DMS53 (cell line): ENCODE measurements at places on chromosomes 1 and 21.

DNA sequence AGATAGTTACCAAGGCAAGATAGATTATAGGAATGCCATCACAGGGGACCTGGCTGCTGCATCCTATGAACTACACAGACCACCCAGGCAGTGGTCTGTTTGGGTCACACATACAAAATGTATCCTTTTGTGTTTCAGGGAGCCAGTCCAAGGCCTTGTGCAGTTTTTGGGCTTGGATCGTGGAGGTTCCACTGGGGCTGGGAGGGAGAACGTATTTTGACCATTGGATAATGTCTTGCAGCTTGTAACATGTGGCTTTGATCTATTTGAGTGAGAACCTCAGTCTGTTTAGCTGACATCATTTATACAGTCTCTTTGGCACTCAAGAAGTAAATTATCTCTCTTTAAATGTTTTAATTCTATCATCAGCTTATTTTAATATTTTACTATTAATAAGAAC, 147.3 kb downstream of the DUSP10 start:
- no peak for DNase-seq

DNA sequence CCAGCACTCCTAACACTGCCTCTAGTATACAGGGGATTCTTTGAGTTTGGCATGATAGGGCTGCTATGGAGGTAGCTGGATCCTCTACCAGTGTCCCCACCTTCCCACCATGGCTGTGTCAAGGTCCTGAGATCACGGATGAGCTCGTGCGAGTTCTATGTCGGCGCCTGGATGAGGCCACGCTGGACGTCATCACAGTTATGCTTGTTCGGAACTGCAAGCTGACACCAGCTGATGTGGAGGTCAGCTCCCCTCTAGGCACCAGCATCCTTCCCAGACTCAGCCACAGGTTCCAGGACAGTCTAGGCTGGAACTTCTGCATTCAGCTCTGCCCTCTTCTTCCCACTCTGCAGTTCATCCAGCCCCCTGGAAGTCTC, 15.2 kb downstream of the HYI start:
- no peak for DNase-seq

DNA sequence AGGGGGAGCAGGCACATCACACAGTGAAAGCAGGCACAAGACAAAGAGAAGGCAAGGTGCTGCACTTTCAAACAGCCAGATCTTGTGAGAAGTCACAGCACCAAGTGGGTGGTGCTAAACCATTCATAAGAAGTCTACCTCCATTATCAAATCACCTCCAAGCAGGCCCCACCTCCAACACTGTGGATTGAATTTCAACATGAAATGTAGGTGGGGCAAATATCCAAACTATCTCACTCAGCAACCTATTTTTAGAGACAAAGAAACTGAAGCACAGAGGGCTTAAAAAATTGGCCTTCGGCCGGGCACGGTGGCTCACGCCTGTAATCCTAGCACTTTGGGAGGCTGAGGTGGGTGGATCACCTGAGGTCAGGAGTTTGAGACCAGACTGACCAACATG, 90.4 kb downstream of the UBE2U start:
- no peak for DNase-seq

DNA sequence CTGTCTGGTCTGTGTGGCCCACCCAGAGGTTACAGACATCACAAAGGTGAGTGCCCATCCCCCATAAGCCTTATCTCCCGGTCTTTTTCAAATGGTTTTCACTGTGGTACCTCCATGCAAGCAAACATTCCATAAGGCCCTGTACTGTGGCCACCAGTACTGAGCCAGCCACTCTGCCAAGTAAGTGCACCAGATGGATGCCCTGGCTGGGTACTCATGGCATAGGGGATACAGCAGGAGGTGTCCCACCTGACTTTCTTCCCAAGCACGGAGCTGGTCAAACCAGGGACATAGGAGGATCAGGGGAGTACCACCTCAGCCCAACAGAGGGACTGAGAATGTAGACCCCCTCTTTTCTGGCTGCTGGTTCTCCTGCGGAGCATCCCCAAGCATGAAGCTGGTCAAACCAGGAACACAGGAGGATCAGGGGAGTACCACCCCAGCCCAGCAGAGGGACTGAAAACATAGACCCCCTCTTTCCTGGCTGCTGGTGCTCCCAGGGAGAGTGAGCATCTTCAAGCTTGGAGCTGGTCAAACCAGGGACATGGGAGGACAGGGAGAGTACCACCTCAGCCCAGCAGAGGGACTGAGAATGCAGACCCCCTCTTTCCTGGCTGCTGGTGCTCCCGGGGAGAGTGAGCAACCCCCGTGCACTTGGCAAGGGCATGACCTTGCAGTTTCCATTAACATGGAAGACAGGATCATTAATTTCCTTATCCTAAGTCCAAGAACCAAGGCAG, 81.8 kb upstream of the KLHDC7A start:
- DNase-seq: no peak

DNA sequence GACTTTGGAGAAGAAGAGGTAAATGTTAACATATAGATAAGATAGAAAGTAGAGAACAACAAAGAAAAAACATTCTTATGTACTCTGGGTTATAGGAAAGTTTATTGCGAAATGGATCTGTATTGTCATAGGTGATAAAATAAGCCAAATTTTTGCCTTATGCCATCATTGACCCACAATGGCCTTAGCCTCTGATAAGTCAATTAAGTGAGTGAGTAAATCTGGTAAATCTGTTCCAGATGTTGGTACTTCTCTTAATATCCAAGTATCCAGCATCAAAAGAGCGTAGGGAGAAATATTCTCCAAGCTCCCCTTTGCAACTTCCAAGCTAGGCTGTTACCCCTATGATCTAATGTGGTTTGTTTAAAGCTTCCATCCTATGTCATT, 38.3 kb upstream of the CLCA4 start:
- no peak for DNase-seq

DNA sequence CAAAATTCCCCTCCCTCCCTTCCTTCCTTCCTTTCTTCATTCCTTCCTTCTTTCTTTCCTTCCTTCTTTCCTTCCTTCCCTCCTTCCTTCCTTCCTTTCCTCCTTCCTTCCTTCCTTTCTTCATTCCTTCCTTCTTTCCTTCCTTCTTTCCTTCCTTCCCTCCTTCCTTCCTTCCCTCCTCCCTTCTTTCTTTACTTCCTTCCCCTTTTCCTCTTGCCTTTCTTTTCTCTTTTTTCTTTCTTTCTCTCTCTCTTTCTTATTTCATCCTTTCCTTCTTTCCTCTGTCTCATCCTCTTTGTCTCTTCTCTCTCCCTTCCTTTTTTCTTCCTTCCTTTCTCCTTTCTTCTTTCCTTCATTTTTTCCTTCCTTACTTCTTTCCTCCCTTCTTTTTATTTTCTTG, 171.9 kb upstream of the BRINP3 start:
- DNase-seq: no peak

DNA sequence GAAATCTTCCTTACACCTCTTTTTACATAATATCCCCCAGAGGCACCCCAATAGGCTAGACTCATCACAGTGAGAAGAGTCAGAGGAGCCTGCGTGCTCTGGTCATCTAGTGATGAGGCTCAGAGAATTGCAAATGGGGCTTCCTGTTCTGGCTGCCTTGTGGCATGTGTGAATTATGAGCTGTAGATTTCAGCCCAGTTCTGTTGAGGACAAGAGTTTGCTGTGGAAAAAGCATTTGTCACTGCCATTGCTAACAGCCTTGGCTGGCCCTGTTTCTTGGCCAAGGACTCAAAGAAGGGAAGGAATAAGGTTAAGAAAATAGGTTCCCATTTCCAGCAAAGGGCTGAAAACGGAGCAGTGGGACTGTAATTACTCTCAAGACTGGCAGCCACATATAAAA, 30.7 kb downstream of the MRAP start:
- DNase-seq: no peak

- no peak for DNase-seq
These were observed 130.1 kb upstream of the SOD1 start for GRCh38 chr21:31529406-31529805.

DNA sequence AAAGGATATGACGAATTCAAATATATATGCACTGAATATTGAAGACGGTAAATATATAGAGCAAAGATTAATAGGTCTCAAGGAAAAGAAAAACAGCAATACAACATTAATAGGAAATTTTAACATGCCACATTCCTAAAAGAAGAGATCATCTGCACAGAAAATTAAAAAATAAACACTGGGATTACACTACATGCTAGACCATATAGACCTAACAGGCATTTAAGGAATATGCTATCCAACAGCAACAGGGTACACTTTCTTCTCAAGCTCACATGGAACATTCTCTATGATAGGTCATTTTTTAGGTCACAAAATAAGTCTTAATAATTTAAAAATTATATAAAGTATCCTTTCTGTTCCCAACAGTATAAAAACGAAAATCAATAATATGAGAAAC, 1038.3 kb downstream of the KCNT2 start:
- no peak for DNase-seq

DNA sequence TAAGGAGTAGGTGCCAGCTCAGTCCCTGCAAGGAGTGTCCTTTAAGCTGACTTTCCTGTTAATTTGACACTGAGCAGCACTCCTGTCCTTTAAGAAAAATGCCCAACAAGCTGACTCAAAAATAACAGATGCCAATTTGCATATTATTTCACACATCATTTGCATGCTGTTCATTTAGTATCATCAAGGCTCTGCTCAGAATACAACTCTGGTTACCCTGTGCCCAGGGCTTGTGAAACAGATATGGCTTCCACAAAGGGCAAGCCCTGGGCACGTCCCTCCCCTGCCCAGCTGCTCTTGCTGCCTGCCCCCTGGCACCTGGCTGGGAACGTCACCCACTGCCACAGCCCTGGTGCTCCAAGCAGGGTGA, 10.3 kb downstream of the KCNN3 start:
- no peak for DNase-seq

DNA sequence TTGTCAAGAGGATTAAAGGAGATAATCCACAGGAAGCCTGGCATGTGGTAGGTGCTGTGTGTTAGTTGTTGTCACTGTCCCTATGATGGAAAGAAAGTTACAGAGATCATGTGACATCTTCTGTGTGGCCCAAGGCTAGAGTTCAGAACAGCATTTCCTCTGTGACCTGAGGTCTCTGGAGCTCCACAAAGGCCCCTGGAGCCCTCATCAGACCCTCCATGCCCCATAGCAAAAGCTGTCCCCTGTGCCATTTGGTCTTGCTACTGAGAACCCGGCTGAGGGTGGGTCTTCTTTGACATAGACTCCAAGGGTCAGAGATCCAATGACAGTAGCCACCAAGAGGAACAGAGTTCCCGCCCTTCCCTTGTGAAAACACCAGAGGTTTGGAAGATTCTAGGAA, 8.1 kb downstream of the CELA2B start:
- DNase-seq: no peak

GRCh38 chr1:203524824-203525223, 30.9 kb downstream of the OPTC start:
- no peak for DNase-seq

DNA sequence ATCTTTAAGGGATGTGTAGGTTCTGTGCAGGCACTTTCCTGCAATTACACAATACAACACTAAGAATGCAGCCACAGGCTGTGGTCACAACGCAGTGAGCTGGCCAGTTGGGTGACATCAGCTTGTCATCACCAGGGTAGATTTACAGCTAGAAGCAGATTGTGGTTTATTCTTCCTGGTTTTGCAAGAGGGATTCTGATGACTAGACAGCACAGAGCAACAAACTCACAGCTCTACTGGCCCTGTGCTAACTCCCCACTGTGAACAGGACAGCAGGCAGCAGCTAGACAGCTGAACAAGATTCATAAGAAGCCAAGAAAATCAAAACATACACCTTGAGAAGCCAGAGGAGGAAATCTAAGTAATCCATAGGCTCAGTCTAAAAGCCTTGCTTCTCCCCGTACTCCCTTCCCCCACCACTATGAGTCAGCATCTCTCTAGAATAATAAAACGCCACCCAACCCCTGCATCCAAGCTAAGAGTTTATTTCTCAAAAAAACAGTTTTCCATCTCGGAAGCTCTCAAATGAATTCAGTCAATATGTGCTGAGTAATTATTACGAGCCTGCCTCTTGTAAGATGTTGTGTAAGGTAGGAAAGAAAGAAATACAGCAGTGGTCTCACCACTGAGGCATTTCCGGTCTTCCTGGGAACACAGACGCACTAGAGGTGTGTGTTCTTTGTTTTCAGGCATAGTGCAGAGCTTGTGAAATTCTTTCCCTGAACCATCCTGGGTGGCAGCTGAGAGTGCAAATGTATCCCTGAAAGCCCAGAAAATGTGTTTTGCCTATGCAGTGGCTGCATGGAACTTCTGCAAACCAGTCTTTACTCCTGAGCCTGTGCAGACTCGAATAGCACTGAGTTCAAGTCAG, 162.8 kb downstream of the NTPCR start:
- peak; percentile 95 for DNase-seq

- peak; percentile 83 for DNase-seq
These were observed 67.4 kb downstream of the ARHGEF10L start for GRCh38 chr1:17606826-17607440.

- no peak for DNase-seq
These were observed 53.4 kb downstream of the CD2 start for GRCh38 chr1:116807394-116808199.

- no peak for DNase-seq
These were observed 1.8 kb downstream of the LAMB3 start for GRCh38 chr1:209650454-209650853.

DNA sequence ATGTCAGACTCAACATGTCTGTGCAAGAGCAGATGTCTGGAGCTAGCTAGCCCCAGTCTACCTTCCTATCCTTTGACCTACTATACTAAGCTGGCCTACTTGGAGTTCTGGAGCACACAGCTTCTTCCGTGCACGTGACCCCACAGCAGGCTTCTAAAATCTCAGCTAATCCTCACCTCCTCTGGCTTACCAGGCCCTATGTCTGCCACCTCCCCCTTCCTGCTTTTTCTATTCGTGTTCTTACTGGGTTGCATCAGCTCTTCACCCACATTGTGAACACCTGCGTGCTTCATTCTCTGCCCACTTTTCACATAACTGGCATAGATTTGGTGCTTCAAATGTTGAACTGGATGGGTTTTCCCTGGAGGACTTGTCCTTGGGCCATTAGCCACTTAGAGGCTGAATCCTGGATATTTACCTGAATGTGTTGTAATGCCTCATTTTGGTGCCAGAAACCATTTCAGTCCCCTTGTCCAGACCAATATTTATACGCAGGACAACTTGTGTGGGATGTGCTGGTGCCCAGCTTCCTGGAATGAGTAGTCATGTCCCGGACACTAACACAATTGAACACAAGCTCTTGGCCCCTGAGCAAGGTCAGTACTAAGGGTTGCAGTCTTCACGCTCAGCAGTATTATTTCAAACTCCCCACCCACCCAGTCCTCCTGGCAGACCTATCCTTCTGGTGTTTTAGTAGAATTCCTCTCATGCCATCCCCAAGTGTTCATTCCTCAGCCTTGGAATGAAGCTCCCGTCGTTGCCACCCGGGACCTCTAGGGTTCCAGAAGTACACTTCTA, 24.0 kb downstream of the TENT5C start:
- no peak for DNase-seq

GRCh38 chr1:182681568-182681912, 2.8 kb downstream of the RGS8 start:
- no peak for DNase-seq
